NCI-H1417 treated with DMSO at 0.1 percent for 48 hours (cell line): ENCODE measurements at places on chromosomes 2 and 18.
A peak's percentile ranks its signal among the peaks of the same experiment; 100 is the strongest.

DNA sequence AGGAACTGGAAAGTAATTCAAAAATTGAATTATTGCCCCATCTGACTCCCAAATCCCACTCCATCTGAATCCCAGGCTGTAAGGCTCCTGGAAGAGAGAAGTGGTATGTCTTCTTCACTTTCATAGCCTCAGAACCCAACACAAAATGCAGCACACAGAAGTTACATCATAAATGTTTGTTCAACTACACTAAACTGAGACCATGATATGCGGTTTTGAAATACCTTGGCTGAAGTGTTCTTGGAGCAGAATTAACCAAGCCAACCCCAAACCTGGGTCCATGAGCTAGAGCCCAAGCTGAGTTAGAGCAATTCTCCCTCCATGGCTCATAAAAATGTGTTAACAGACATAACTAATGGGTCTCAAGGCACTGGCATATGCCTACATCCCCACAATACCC is 23.3 kb downstream of the NEB start:
- no peak for DNase-seq

DNA sequence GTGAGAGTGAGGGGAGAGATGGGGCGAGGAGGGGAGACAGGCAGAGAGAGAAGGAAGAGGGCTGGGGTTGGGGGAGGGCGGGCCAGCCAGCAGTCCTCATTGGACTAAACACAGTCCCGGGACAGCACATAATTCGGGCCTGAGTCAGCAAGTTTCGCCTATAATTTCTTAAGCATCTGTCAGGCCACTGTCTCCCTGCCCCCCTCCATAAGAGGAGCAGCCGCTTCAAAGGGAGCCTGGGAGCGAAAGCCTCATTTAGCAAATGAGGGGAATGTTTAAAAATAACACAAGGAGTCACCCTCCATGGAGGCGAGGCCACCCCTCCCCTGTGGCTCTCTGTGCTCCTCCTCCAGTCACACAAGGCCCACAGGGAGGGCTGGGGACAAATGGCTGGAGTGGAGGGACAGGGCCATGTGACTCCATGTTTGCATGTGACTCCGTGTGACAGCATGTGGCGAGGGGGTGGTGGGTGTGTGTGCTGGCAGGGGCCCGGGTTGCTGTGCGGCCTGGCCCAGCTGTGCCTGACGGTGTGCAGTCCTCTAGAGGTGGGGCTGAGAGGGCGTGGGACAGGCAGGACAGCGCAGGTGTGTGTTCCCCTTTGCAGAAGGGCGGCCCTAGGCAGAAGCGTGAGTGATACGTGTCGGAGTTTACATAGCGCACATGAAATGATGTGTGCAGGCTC is 162.4 kb downstream of the CELF4 start:
- peak; percentile 40 for DNase-seq

DNA sequence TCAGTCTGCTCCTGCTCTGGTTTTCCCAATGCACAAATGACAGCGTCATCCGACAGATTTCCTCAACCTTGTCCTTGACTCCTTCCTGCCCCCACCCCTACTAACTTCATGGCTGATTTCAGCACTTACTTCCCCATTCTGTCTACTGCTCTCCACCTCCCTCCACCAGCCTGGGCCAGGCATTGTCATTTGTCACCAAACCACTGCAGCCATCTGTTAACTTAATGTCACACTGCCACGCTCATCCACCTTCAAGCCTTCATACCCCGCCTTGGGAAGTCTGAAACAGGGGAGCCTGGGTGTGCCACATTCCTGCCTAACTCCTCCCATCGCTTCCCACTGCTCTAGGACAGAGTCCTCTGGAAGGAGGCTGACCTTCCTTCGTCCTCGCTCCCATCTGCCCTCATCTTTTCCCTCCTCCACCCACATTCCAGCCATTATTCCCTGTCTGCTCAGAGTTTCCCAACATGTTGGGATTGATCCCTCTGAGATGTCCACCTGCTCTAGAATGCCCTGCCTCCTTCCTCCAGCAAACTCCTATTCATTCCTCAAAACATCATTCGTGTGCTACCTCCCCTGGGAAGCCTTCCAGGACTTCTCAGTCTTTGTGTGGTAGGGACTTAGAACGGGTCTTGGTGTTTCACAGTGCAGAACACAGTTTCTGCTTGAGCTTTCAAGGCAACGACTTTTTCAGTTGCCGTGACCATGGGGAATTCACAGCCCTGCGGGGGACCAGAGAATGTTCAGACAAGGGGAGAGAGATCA is 42.2 kb upstream of the SMAD7 start:
- no peak for DNase-seq

GRCh38 chr2:84442888-84443287 is 16.2 kb downstream of the SUCLG1 start:
- no peak for DNase-seq

DNA sequence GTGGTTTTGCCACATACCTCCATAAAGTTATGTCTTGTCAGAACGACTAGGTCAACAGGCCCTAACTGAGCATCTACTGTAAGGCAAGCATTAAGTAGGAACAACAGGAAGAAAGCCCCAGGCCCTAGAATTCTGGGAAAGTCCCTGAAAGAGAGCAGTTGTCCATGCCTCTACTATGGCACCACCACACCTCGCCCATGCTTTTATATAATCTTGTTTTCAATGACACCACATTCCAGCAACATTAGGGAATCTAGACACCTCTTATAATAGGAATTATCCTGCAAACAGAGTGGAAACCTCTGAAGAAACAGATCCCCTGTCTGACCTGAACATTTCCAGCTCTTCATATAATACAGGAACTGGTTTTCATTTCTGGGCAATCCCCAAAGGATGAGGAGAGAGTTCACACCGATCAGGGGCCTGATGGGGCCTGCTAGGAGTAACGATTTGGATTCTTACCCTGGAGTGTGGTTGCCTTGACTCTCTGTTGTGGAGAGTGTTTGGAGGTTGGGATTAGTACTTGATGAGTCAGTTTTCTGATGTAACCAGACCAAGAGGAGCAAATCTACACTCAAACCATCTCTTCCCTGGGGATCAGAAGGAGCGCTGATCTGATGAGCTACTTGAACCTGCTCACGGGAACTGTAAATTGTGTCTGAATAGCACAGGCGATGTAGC is 31.9 kb upstream of the CEP68 start:
- no peak for DNase-seq

GRCh38 chr2:138829326-138829919 is 49.2 kb upstream of the NXPH2 start:
- DNase-seq: no peak

GRCh38 chr2:207054521-207054920 is 111.2 kb downstream of the KLF7 start:
- DNase-seq: no peak

- no peak for DNase-seq
Measured at GRCh38 chr2:233779722-233780121, 1.6 kb downstream of the MROH2A start.

- no peak for DNase-seq
Measured at GRCh38 chr2:240238786-240239185, 98.3 kb upstream of the OTOS start.

DNA sequence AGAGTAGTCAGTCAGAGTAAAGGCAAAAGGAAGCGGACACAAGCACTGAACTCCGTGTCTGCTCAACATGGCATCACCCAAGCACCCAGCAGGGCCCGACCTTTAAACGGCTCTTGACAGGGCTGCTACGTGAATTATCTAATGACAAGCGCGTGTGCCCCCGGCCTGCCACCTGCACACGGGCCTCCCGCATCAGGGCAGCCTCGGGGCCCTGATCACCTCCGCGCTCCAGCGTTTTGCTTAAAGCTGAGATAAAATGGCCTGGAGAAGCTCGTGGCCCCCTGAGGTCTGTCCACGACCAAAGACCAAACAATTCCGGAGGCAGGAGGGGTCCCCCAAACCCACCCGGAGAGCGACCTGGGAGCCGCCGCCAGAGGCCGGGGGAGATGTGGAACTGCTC is 376 bp downstream of the NDUFA10 start:
- DNase-seq: no peak

- no peak for DNase-seq
Measured at GRCh38 chr2:147937744-147938349, 82.7 kb downstream of the ORC4 start.

- no peak for DNase-seq
Measured at GRCh38 chr2:159907909-159908308, 109.9 kb upstream of the CD302 start.

- DNase-seq: no peak
Measured at GRCh38 chr2:77977471-77978063, 455.4 kb upstream of the LRRTM4 start.

GRCh38 chr2:171864357-171864985 is 29.6 kb downstream of the SLC25A12 start:
- no peak for DNase-seq

- DNase-seq: no peak
Measured at GRCh38 chr18:12334366-12334808, 26.3 kb downstream of the TUBB6 start.

GRCh38 chr2:219543596-219544358 is at the start of the genes CHPF and TMEM198:
Gene CHPF, minus strand, starts transcription at chr2:219543809. Its CDS starts 271 bp downstream, at chr2:219543538.
Gene TMEM198, plus strand, starts transcription at chr2:219544028. Its CDS starts 700 bp downstream, at chr2:219544728.
- peak; percentile 64 for DNase-seq

GRCh38 chr2:231934441-231935206 is 8.4 kb upstream of the NPPC start:
- no peak for DNase-seq

DNA sequence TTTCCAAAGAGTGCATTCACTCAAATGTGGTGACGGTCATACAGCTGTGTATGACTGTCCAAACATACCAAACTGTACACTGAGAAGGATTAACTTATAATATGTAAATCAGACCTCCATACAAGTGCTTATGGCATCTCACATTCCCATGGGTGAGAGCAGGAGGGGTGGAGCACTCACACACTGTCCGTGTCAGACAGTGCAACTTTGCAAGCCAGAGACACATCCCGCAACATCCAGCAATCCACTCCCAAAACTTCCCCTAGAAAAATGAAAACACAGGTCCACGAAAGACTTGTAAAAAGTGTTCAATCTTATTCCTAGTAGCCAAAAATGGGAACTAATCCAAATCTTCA is 36.4 kb downstream of the FAM168B start:
- DNase-seq: no peak

GRCh38 chr2:31237348-31238017 is 3.5 kb downstream of the EHD3 start:
- DNase-seq: no peak
